ENCODE measurements at places on chromosomes 2 and 18.
A peak's percentile ranks its signal among the peaks of the same experiment; 100 is the strongest.

- no peak for DNase-seq
Observed at GRCh38 chr2:48228345-48228684, 301.6 kb upstream of the STON1 start.

DNA sequence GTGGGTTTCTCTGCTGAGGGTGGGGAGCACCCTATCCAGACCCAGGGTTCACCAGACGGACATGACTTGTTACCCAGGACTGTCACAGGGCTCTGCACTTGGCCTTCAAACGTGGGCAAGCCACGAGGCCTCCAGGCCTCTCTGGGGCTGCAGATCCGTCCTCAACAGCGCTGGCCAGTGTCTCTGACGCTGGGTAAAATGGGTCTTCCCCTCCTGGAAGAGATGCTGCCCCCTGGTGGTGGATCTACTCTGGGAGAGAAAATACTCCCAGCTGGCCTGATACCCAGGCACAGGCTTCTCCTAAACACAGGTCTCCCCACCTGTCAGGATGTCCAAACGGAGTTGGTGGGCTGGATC is 3.7 kb downstream of the GPR17 start:
- DNase-seq = peak; percentile 60

GRCh38 chr2:177306550-177306949 is 42.0 kb upstream of the NFE2L2 start:
- DNase-seq = no peak

- DNase-seq = no peak
Observed at GRCh38 chr2:88146590-88146989, 18.7 kb upstream of the FABP1 start.

DNA sequence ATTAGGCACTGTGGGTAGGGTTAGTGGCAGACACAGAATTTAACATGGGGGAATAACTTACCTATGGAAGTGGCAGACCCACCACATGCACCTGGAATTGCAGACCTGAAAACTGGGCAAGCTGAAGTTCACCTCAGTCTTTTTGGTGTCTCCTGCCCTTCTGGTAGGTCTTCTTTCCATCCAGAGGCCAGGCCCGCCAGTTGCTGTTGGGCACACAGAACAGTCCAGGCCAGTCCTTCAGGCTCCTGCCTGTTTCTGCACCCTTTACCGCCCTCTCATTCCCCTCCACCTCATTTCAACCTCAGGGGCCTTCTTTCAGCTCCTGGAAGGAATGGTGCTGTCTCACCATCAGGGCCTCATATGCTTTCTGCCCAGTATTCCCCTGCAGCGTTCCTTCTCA is 358.9 kb upstream of the ETAA1 start:
- no peak for DNase-seq
